ENCODE measurements at places on chromosomes 2 and 18.

DNA sequence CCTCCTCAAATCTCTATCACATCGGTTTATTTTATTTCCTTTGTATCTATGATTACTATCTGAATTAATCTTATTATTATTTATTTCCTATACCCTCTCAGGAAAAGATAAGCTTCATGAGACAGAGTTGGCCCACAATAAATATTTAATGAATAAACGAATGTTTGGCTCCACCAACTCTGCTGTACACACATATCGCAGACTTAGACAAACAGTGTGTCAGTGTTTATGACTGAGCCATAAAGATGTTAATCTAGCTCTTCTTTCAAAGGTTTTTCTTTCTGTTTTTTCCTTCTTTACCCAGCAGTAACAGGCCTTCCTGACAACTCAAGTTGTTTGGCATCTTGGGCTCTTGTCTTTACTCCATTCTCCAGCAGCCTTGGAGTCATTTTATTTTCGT lies 329.5 kb downstream of the CDH2 start:
- DNase-seq = no peak

DNA sequence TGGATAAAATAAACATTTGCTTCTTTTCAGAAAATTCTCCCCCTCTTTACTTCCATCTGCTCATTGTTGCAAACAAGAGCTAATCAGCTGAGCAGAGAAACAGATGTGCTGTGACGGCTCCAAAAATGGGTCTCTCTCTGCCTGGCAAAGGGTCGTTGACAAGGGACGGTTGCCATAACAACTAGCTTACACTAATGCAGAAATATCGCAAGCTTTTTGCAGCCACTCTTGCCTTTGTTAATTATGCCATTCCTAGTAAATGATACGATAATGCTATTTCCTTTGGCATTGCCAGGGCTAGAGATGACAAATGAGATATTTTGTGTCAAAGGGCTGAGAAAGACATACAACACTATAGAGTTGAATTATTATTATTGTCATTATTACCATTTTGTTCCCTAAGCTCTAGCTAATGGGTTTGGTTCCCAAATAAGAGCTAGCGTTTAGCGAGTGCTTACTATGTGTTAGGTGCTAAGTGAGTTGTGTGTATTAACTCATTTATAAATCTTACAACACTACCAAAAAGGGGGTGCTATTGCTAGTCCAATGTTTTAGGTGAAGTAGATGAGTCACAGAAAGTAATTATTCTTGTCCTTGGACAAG lies 46.8 kb downstream of the MYO3B start:
- DNase-seq = no peak

GRCh38 chr2:183543222-183543621 lies 419.0 kb downstream of the NUP35 start:
- no peak for DNase-seq

DNA sequence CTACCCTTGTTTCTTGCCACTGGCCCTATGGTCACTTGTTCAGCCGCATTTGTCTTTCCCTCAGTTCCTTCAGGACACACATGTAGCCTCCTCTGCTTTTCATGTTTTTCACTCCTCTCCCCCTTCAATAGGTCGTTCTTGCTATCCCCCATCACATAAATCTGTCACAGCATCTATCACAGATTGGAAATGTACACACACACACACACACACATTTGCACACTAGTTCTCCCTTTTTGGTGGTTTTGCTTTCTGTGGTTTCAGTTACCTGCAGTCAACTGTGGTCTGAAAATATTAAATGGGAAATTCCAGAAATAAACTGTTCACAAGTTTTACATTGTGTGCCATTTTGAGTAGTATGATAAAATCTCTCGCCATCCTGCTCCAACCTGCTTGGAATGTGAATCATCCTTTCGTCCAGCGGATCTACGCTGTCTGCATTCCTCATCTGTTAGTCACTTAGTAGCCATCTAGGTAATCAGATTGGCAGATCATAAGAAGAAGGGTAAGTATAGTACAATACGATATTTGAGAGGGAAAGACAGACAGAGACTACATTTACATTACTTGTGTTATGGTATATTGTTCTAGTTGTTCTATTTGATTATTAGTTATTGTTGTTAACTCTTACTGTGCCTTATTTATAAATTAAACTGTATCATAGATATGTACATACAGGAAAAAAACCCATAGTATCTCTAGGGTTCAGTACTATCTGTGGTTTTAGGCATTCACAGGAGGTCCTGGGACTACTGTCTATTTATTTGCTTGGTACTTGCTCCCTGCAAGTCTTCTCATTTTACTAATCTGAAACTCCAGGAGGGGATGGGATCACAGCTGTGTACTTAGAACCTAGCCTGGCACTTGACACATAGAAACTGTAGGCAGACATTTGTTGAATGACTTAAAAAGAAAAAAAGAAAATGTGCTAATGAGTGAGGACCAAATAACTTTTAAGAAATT lies 86.1 kb upstream of the PNPT1 start:
- no peak for DNase-seq

GRCh38 chr2:60508339-60508917 lies 45.0 kb downstream of the BCL11A start:
- no peak for DNase-seq

DNA sequence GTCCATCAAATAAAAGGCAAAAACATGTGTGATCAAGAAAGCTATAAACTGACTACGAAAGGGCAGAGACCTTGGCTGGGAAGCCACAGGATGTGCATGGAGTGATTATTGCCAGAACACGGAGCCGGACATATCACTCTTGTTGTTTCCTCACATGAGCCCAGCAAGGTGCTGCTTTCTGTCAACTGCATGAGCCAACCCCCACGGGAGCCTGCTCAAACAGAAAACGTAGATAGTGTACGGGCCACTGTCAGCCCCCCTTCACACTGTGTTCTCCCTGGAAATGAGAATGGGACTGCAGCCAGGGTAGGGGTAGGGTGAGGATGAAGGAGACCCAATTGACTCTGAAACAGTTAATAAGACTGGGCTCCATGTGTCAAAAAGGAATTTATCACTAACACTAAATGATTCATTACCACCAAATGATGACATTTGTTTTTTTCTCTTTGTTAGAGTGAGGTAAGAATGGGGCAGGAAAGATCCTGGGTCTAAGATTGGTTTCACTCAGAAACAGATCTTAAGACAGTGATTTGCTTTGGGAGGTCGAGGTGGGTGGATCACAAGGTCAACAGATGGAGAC lies 235.8 kb downstream of the MREG start:
- no peak for DNase-seq

DNA sequence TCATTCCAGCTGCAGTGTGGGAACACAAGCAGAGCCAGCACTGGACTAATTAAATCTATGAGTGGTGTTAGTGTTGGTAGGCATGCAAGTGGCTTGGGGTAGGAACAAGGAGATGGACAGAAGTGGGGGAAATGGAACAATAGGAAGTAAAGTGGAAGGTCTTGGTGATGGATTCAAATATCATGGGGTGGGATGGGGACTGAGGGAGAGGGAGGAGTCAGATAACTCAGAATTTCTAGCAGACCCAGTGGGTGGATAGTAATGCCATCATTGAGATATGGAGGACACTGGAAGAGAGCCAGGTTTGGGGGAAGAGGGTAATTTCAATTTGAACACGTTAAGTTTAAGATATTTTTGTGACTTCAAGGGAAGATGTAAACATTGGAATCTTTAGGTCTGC lies 2.9 kb upstream of the LNPK start:
- no peak for DNase-seq

DNA sequence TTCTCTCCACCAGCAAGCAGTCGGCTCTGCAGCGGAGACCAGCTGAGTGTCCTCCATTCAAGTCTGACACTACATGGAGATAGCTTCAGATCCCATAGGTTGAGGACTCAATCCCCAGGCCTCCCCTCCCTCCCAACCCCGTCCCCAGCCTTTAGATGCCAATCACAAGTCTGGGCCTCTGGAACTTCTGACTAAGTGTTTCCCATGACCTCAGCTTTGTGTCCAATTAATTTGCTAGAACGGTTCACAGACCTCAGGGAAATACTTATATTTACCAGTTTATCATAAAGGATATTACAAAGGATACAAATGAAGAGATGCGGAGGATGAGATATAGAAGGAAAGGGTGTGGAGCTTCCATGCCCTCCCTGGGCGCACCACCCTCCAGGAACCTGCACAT lies 77.4 kb downstream of the MERTK start:
- DNase-seq = no peak

GRCh38 chr18:28284132-28284531 lies 107.2 kb upstream of the CDH2 start:
- no peak for DNase-seq

GRCh38 chr2:174623690-174624089 lies 26.1 kb upstream of the WIPF1 start:
- no peak for DNase-seq

- DNase-seq = no peak
Observed at GRCh38 chr2:36526226-36526625, 71.7 kb downstream of the FEZ2 start.

DNA sequence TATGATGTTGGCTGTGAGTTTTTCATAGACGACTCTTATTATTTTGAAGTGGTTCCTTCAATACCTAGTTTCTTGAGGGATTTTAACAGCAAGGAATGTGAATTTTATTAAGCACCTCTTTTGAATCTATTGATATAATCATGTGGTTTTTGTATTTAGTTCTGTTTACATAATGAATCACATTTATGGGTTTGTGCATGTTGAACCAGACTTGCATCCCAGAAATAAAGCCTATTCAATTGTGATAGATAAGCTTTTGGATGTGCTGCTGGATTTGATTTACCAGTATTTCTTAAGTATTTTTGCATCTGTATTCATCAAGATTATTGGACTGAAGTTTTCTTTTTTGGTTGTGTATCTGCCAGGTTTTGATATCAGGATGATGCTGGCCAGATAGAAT lies 131.6 kb upstream of the SCN7A start:
- DNase-seq = no peak

DNA sequence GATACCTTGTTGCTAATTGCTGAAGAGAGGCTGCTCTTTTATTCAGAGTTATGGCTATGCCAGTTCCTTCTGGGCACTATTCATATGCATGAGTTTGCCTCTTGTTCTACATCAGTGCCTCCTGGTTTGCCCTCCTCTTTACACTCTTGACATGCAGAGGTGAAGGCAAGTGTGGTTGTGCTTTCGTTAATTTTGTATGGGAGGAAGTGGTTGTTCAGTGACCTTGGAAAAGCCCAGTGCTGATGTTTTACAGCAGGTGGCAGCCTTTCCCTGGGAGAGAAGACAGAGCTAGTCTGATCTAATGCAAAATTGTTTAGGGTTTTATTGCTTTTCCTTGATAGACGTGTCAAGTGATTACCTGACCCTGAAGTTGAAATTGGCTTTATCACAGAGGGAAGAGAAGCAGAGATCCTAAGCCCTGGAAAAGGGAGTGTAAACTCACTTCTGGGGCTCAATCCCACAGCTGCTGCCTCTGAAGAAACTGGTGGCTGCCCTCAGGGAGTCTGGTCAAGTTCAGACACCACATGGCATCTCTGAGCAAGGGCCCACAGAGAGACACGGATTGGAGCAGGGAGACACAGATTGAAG lies 30.5 kb upstream of the VPS54 start:
- peak; percentile 35 for DNase-seq

DNA sequence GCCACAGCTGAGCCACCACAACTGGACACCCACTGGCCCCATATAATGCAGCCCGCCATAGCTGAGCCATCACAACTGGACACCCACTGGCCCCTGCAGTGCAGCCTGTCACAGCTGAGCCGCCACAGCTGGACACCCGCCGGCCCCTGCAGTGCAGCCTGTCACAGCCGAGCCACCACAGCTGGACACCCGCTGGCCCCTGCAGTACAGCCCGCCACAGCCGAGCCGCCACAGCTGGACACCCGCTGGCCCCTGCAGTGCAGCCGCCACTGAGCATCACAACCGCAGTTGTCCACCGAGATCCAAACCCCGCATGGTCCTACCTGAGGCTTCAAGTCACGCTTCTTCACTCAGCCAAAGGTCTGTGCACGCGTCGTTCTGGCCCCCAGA lies 134.2 kb downstream of the PXDN start:
- DNase-seq = no peak

GRCh38 chr18:63382843-63383242 lies 15.8 kb upstream of the KDSR start:
- DNase-seq = no peak

- no peak for DNase-seq
Observed at GRCh38 chr2:174859563-174860169, 95.4 kb upstream of the CHRNA1 start.

- DNase-seq = no peak
Observed at GRCh38 chr2:151845884-151846283, 17.7 kb upstream of the ARL5A start.

- DNase-seq = no peak
Observed at GRCh38 chr18:25187521-25188192, 164.3 kb downstream of the ZNF521 start.
